Substantia nigra (tissue), 51 donors: ENCODE measurements at places on chromosomes 1 and 21.

- no peak for DNase-seq
These were observed 10.7 kb upstream of the CSRP1 start for GRCh38 chr1:201517631-201518030.

GRCh38 chr1:18496497-18497235 is 15.9 kb downstream of the KLHDC7A start:
- DNase-seq: no peak

GRCh38 chr1:234772345-234773147 is 162.6 kb upstream of the IRF2BP2 start:
- no peak for DNase-seq

DNA sequence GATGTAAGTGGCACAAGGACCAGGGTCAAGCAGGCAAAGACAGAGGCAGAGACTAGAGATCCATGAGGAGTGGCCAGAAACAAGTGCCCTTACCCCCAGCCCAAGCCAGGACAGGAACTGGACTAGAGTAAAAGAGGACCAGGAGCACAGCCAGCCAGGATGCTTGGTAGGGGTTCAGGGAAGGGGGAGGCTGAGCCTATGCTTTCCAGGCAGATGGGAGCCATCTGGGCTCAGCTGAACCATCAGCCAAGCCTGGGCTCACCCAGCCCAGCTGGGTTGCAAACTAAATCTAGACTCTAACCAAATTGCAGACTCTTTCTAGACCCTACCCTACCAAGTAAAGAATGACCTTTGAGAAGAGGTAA is 15.2 kb downstream of the PDZK1IP1 start:
- DNase-seq: no peak

- DNase-seq: no peak
These were observed 36.5 kb downstream of the GALNT2 start for GRCh38 chr1:230103306-230104173.

GRCh38 chr21:28953247-28953646 is 39.4 kb downstream of the LTN1 start:
- no peak for DNase-seq

DNA sequence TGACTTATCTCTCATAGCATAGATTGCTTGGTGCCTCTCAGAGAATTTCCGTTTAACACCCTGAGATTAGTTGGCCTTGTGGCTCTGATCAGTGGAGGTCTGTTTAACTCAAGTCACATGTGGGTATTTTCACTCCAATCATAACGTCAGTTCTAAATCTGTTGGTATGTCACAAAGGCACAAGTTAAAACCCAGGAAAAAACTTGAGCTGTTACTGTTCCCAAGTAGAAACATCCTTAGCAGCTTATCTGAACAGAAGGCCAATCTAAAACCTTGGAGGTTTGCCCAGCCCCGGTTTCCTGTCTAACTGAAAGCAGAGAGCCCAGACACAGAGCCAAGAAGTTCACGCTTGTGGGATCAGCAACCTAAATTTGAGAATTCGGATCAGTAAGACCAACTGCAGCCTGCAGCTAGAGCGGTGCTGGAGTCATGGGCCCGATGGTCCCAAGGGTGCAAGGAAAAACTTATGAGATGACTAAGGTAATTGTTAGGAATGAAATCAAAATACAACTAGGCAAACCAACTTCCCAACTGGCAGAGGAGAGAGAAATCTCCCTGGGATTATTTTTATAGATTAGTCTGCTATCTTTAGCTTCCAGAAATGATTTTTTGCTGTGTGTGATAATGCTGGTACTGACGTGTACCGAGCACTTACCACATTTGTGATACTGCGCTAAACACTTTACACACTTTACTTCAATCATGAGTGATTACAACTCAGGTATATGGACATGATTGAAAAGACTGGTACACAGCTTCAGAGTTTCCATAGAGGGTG is 90.2 kb upstream of the C1orf21 start:
- DNase-seq: peak; percentile 64

DNA sequence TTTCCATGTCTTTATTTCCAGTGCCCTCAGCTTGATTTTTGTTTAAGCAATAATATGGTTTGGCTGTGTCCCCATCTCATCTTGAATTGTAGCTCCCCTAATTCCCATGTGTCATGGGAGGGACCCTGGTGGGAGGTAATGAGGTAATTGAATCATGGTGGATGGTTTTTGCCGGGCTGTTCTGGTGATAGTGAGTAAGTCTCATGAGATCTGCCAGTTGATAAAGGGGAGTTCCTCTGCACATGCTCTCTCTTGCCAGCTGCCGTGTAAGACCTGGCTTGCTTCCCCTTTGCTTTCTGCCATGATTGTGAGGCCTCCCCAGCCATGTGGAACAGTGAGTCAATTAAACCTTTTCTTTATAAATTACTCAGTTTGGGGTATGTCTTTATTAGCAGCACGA is 559.6 kb upstream of the ADAMTS5 start:
- no peak for DNase-seq

DNA sequence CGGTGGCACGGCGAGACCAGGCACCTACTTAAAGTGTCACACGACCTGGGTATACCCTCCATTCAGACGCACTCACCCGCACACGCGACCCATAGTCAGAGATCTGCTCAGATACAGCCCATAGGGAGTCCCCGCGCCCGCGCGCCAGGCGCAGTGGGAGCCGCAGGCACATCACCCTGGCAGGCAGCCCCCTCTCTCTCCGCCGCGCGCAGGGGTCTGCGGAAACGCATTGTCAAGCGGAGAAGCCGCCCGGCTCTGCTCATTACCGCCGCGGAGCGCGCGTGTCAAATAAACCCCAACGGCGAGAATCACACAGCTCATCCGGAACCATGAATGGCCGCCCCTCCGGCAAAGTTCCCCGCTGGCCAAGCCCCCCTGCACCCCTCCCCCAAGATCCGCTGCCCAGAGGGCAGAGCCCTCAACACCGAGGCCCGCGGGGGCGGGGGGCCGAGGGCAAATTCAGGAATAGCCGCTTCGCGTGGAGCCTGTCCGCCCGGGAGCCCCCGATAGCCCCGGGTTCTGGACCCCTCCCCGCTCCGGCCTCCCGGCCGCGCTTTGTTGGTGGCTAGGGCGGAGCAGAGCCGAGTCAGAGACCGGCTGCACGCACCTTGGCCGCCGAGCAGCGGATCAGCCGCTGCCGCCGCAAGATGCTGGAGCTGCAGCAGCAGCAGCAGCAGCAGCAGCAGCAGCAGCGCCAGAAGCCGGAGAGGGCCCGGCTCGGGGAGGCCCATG is 522 bp downstream of the LRP8 start:
- DNase-seq: no peak

GRCh38 chr1:245332513-245332912 is 177.7 kb downstream of the KIF26B start:
- DNase-seq: no peak

- DNase-seq: no peak
These were observed 91.8 kb upstream of the CASZ1 start for GRCh38 chr1:10888291-10888690.

DNA sequence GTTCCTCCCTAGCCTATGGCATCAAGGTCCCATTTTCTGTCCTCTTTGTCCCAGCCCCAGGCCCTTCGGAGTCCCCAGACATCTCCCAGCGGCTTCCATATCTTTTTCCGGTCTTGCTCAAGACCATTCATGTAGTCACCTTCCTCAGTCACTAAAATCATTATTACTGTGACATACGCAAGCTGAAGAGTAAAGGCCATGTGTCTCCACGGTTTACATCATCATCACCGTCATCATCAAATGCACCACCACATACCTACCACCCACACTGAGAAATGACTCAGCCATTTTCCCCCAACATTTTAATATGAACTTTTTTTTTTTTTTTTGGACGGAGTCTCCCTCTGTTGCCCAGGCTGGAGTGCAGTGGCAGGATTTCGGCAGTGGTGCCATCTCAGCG is 43.4 kb downstream of the FHAD1 start:
- no peak for DNase-seq

DNA sequence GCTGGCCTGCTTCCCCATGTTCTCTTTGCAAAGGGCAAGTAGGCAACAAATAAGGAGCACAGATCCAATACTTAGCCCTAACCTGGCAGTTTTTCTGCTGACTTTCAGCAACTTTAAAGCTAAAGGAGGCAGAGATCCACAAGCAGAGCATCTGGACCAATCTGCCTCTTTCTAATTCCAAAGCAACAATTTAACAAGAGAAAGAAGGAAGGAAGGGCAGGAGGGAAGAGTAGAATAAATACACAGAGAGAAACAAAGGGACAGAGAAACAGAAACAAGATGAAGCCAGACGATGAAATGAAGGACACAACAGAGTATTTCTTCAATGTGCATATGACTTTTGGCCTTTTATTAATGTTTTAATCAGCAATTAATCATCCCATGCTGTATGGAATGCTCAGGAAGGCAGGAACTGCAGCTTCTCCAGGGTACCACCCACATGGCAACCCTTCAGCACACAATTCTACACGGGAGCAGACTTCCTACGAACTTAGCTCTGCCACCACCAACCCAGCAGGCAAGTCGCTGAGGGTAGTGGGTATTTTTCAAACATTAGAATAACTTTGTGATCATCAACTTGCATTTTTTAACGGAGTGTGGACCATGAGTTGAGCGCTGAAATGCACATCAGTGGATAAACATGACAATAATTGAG is 15.3 kb downstream of the CLCC1 start:
- no peak for DNase-seq

DNA sequence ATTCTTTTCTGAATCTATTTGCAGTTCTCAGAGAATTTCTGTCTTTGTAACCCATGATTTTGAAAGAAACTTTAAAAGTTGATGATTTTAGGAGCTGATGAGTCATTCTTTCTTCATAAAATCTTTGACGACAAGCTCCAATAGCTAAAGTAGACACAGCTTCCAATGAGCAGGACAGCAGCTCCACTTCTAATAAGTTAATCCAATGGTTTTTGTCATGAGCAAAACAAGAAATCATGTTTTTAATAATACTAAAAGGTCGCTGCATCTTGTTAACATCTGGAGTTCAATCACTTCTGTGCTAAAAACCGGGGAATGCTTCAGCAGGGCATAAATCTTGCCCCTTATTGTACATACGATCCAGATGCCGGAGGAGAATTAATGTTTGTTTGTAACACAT is 48.9 kb upstream of the GORAB start:
- no peak for DNase-seq

GRCh38 chr1:29883411-29883832 is 647.1 kb downstream of the PTPRU start:
- no peak for DNase-seq

GRCh38 chr1:33326785-33327184 is 5.9 kb upstream of the A3GALT2 start:
- no peak for DNase-seq

- no peak for DNase-seq
These were observed 35.8 kb upstream of the VCAM1 start for GRCh38 chr1:100683448-100684349.

DNA sequence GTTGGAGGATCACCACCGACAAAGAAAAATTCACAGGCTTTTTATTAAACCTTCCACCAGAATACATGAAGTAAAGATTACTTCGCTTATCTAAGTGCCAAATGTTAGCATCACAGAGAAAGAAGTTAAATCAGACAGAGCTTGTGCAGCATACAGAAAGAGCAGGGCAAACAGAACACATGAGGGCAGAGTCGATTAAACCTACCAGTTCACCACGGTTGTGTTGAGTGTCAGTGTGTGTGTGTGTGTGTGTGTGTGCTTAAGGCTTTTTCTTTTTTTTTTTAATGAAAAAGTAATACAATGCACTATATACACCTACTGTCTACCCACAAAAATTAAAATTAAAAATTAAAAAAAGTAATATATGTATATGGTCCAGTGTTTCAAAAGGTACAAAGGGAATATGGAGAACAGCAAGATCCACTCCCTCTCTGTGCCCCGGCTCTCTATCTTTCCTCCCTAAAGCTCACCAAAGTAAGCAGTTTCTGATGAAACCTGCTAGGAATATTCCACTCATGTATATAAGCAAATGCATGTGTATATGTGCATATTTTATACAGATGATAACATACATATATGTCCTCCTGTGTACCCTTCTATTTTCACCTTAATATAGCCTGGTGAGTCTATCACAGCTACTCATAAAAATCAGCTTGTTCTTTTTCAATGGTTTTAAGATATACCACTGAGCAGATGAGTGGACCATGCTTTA is 17.7 kb downstream of the YIPF1 start:
- DNase-seq: no peak

GRCh38 chr1:172325531-172325930 is 95.0 kb upstream of the C1orf105 start:
- DNase-seq: no peak

- no peak for DNase-seq
These were observed 59.1 kb downstream of the PRDM2 start for GRCh38 chr1:13759072-13759471.

DNA sequence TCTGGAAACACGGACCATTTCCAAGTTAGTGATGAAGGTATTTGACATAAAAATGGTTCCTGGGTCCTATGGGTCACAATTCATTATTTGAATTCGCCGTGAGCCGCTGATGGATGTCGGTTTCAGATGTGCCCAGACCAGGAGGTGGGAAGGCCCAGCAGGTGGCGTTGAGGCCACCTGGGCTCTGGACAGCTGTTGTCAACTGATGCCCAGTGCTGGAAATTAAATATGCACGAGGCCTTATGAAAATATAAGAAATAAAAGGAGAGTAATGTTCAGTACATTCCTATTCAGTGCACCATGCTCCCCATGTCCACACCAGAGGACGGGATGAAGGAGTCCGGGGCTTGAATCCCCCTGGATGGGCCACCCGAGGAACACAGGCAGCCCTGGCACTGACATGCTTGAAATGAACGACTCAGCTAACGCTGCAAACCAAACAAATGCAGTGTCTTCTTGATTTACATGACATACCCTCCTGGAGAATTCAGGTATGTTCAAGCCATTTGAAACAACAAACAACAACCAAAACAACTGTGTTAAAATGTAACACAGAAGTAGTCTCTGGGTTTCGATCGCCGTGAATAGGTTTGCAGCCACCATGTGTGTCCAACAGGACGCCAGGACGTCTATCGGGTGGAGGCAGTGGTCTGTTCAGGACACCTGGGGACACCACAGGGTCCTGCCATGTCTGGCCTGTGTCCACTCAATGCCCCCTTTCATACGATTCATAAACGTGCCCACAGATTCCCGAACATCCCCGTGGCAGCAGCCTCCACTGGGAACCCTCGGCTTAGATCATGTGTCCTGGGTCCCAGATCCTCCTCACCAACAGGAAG is 6.1 kb downstream of the TFF3 start:
- DNase-seq: no peak

DNA sequence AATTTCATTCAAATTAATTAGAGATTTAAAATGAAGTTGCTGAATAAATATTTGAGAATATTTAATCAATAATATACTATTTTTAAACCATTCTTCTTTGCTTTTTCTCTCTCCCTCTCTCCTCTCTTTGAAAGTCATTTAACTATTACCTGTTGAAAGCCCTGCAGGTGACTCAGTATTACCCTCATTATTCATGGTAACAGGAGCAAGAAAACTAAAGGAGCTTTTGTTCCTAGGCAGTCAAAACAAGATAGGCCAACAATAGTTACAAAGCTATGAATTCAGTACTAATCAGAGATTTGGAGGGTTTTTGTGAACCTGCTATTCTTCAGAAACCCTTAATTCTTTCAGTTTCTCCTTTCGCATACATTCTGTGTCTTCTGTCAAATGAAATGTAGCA is 721.3 kb upstream of the NCAM2 start:
- DNase-seq: no peak
